Mesothelial cell of epicardium (in vitro differentiated cells): ENCODE measurements at places on chromosomes 5 and 9.

DNA sequence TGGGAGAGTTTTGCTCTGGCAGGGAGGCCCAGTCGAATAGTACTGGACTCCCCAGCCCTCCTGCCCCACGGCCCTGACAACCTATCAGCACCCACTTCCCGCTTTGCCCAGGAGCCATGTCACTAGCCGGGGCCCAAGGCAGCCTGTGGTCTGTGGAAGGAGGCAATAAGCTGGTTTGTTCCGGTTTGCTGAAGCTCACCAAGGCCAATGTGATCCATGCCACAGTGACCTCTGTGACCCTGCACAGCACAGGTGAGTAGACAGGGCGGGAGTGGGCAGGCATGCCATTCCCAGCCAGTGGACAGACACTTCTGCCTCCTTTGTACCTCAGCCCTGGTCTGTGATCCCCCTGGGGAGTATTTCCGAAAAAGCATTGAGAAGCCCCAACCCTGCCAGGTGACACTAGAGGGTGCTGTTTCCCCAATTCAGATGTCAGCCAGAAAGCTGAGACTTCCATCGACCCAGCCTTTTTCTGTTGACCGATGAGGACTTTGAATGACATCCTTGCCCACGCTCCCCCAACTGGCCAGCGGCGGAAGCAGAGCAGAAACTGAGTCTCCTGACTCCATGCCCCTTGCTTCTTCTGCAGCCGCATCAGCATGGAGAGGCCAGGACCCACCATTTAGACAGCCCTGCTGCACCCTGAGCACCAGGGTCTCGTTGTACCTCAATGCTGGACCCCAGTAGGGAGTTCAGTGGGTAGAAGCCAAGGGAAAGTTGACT is 9.6 kb downstream of the PCYOX1L start:
- no peak overlapping the region for H3K27ac ChIP-seq
- H3K27me3 ChIP-seq = no peaks in the 10 kb centered on the region
- DNase-seq = peak; percentile 73
- H3K4me1 ChIP-seq = peaks cover 7% of the 10 kb centered on the region
- H3K4me3 ChIP-seq = no peak overlapping the region

GRCh38 chr5:140106101-140106500 is 7.8 kb upstream of the PURA start:
- H3K36me3 ChIP-seq = no peaks in the 10 kb centered on the region
- peaks cover 25% of the 10 kb centered on the region for H3K4me1 ChIP-seq
- peaks cover 75% of the 10 kb centered on the region for H3K27me3 ChIP-seq
- H3K27ac ChIP-seq = no peak overlapping the region

DNA sequence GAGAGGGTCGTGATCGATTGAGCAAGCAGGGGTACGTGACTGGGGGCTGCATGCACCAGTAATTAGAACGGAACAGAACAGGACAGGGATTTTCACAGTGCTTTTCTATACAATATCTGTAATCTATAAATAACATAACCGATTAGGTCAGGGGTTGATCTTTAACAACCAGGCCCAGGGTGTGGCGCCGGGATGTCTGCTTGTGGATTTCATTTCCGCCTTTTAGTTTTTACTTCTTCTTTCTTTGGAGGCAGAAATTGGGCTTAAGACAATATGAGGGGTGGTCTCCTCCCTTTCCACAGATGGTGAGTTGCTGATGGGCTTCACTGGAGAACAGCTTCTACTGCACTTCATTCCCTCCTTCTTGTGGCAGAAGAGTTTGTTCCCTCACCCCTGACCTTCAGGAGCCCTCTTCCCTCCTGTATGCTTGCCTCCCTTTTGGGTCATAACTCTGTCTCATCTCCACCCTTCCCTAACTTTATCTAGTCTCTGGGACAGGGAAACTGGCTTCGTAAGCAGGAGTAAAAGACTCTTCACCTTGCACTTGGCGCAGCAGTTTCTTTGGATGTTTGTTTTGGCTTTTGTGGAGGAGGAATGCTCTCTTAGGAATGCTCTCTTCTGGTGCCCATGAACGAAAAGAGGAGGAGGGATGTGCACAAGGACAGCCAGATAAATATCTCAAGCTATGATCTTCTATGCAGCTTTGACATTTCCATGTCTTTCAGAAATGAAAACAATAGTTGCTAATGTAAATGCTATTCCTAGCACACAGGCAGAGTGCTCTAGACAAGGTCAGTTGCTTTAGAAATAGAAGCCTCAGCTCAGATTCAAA is 139.8 kb upstream of the RPS23 start:
- no peaks in the 10 kb centered on the region for H3K27me3 ChIP-seq
- H3K4me1 ChIP-seq = peaks cover 56% of the 10 kb centered on the region
- no peak overlapping the region for H3K4me3 ChIP-seq

GRCh38 chr9:133996531-133997520 is 4.7 kb upstream of the VAV2 start:
- no peak overlapping the region for H3K27ac ChIP-seq
- H3K4me3 ChIP-seq = no peak overlapping the region
- peaks cover 7% of the 10 kb centered on the region for H3K4me1 ChIP-seq
- DNase-seq = no peak
- H3K36me3 ChIP-seq = no peaks in the 10 kb centered on the region

GRCh38 chr5:139459451-139459934 is 3.0 kb downstream of the ECSCR start:
- DNase-seq = no peak
- H3K4me1 ChIP-seq = peaks cover 5% of the 10 kb centered on the region
- no peaks in the 10 kb centered on the region for H3K27me3 ChIP-seq
- H3K4me3 ChIP-seq = no peak overlapping the region
- no peaks in the 10 kb centered on the region for H3K36me3 ChIP-seq
- H3K27ac ChIP-seq = no peak overlapping the region

DNA sequence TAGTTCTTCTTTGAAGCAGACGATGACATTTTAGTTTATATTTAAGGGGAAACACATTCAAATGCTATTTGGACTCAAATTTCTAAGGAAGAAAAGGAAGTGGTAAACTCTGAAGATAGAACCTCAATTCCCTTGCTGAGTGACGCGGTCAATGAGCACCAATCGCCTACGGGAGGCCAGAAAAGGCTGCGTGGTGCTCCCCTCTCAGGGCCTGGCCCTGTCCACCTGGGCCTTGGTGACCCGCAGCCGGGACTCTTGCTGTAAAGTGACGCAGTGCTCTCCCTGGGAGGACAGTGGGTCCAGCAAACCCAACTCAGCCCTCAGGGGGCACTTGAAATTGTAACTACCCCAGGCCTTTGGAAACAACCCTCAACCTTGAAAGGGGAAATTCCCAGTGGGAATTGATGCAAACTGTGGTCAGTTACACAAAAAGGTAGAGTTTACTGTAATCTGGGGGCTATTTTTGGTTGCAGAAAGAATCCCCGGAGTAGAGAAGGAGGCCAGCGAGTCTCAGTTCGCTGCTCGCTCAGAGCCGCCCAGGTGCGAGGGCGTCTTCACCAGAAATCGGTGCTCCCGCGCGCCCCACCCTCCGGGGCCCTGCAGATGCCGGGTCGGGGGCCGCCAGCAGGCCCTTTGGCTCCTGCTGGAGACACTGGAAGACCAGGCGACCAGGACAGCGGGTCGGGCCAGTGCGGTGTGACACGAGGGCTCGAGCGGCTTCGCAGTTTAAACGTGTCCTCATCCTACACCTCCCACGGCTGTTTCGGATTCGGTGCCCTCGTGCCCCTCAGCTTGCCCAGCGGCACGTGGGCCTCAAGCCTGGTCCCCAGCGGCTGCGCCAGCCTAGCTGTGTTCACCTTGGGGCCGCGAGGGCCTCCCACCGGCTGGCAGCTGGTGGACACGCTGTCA is 1.4 kb upstream of the ANKRD33B start:
- DNase-seq = no peak
- H3K27me3 ChIP-seq = peaks cover 28% of the 10 kb centered on the region
- H3K4me1 ChIP-seq = peaks cover 36% of the 10 kb centered on the region
- H3K36me3 ChIP-seq = no peaks in the 10 kb centered on the region

DNA sequence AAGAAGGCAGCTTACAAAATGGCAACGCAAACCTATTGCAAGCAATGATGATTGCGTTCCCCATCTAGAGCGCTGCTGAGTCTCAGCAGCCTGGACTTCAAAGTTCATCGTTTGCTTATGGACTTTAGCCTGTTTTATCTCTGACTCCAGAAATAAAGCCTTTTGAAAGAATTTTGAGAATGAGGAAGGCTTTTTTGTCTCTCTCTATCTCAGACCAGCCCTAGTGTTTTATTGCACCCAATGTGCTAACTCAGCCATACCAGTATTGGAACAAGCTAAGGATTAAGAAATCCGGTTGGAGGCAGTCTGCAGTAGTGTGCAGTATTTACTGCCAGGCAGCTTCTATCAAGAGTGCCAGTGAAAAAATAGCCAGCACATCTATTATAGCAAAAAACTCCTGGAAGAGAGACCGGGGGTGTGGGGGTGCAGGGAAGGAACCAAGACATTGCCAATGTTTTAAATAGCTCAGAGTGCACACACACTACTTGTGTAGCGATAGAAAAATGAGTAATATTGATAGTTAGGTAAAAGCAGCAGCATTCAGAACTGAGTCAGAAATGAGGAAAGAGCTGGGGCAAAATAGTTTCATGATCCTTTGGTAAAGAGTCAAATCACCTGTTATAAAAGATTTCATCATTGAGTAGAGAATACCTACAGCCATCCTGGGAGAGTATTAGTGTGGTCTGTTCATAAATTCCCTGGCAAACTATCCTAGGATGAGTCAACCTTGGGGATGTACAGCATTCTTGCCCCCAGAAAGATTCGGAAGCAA is 219.0 kb downstream of the ZNF608 start:
- H3K27ac ChIP-seq = no peak overlapping the region
- H3K27me3 ChIP-seq = no peaks in the 10 kb centered on the region
- peaks cover 4% of the 10 kb centered on the region for H3K4me1 ChIP-seq
- H3K36me3 ChIP-seq = no peaks in the 10 kb centered on the region

GRCh38 chr5:50922942-50923767 is 256.7 kb downstream of the PARP8 start:
- no peaks in the 10 kb centered on the region for H3K36me3 ChIP-seq
- peaks cover 8% of the 10 kb centered on the region for H3K4me1 ChIP-seq
- no peak for DNase-seq
- H3K4me3 ChIP-seq = peak overlapping the region; percentile 38
- no peak overlapping the region for H3K27ac ChIP-seq

GRCh38 chr9:126341902-126342301 is 15.3 kb downstream of the MVB12B start:
- no peak overlapping the region for H3K4me3 ChIP-seq
- no peak for DNase-seq
- H3K36me3 ChIP-seq = peaks cover 26% of the 10 kb centered on the region
- peaks cover 36% of the 10 kb centered on the region for H3K4me1 ChIP-seq
- peak overlapping the region; percentile 45 for H3K27ac ChIP-seq

GRCh38 chr5:180070756-180071530 is 616 bp downstream of the RNF130 start:
- H3K4me3 ChIP-seq = peak overlapping the region; percentile 84
- peaks cover 4% of the 10 kb centered on the region for H3K27me3 ChIP-seq
- H3K36me3 ChIP-seq = peaks cover 2% of the 10 kb centered on the region
- peak; percentile 67 for DNase-seq

DNA sequence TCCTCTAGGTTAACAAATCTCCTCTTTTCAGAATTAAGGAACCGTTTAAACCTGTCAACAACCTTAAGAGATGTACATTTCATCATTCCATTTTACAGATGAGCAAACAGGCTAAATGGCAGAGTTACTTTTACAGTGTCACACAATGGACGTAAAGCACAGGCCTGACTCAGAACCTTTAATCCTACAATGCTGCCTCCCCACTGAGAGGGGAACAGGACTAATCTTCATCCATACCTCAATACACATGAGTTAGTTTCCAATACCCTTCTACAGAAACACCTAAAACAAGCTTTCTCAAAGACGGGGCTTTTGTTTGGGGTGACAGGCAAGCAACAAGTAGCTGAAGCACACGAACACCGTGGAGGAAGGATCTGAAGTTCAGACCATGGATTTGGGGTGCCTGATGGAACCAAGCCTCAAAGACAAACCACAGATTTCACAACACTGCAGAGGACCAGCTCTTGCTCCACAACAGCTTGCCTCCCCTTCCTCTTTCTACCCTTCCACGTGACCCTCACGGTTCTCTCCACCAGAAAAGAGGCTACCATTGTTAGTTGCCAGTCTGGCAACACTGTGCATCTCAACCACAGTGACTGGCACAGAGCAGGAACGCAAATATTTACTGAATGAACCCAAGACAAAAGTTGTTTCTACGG is 1.8 kb downstream of the RNF130 start:
- no peak for DNase-seq
- H3K27ac ChIP-seq = no peak overlapping the region
- H3K4me1 ChIP-seq = peaks cover 33% of the 10 kb centered on the region

DNA sequence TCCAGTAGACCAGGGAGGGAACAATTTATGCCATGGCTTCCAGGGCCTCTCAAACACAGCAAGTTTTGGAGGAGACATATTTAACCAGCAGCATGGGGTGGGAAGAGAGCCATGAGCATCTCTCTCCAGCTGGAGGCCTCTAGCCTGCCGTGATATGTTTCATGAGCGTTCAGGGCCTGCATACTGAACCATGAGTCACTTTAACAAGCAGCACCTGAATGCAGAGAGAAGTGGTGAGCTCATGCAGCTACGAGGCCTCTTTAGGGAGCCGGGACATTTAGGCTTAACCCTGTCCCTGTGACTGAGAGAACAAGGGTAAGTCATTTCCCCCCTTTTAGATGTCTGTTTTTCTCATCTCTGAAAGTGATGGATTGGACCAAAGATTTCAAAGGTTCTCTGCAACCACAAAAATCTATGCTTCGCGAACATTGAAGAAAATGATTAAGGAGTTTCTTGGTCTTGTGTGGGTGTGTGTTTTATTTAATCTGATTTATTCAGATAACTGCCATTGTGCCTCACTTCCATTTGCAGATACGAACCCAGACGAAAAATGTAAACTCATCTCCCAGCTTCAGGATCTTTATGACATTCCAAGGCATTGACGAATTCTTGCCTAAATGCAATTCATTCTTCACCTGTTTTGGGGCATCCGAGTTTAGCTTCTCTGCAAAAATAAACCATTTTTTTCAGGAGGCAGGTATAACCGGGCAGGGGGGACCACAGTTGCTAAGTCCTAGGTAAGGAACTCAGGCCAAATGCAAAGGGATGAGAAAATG is 157.0 kb downstream of the GABBR2 start:
- H3K27ac ChIP-seq = no peak overlapping the region
- no peak for DNase-seq
- no peak overlapping the region for H3K4me3 ChIP-seq
- H3K36me3 ChIP-seq = no peaks in the 10 kb centered on the region
- peaks cover 2% of the 10 kb centered on the region for H3K27me3 ChIP-seq

DNA sequence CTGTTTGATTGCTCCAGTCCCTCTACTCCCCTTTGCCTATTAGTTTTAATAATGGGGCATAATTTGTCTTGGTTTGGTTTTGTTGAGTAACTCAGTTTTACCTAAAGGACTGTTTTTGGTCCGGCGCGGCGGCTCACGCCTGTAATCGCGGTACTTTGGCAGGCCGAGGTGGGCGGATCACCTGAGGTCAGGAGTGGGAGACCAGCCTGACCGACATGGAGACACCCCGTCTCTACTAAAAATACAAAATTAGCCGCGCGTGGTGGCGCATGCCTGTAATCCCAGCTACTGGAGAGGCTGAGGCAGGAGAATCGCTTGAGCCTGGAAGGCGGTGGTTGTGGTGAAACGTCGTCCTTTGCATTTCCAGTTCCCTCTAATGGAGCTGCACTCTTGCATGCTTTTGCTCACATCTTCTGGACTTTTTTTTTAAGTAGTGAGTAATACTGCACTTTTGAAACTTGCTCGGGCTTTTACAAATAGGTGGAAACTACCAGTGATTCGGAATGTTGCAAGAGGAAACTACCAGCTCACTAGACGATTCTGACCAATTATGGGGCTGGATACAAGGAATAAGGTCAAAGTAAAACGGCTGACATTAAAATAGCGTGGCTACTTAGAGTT is 721 bp upstream of the MAML1 start:
- H3K36me3 ChIP-seq = peaks cover 24% of the 10 kb centered on the region
- peaks cover 27% of the 10 kb centered on the region for H3K4me1 ChIP-seq
- no peak for DNase-seq
- no peaks in the 10 kb centered on the region for H3K27me3 ChIP-seq

- H3K4me3 ChIP-seq = no peak overlapping the region
- H3K27ac ChIP-seq = no peak overlapping the region
- H3K4me1 ChIP-seq = peaks cover 5% of the 10 kb centered on the region
- H3K27me3 ChIP-seq = no peaks in the 10 kb centered on the region
These were observed 24.8 kb upstream of the UBAP1 start for GRCh38 chr9:34154057-34154456.
